ENCODE measurements at places on chromosomes 2 and 18. TPM values are rescaled to one million over a fixed set of nuclear protein-coding genes. Genes with fewer than 3 reads are reported as not detected.

Gene SIX3
- total RNA-seq: 0.19 TPM

Gene LIPG
- 25.4 TPM for total RNA-seq

Gene KIDINS220
- 68.6 TPM for total RNA-seq

Gene EDAR
- 0.74 TPM for total RNA-seq

Gene COL6A3
- 35.1 TPM for total RNA-seq

Gene NT5C1B
- total RNA-seq: 18.0 TPM
